Left renal pelvis (tissue), 4 donors: ENCODE measurements at places on chromosomes 7 and 10. TPM values are rescaled to one million over a fixed set of nuclear protein-coding genes. Genes with fewer than 3 reads are reported as not detected.

The SPACDR gene
- 1.4 TPM for polyA plus RNA-seq

The LIPF gene
- polyA plus RNA-seq = not detected

The UTF1 gene
- polyA plus RNA-seq = not detected

The GPR141 gene
- 0.49 TPM for polyA plus RNA-seq

The SLC18A3 gene
- polyA plus RNA-seq = not detected

The TAS2R41 gene
- not detected for polyA plus RNA-seq

The ZNF32 gene
- polyA plus RNA-seq = 67.6 TPM

The C10orf53 gene
- polyA plus RNA-seq = not detected

The GTF2IRD1 gene
- polyA plus RNA-seq = 35.2 TPM

The CALHM1 gene
- polyA plus RNA-seq = 0.10 TPM

The UPK3B gene
- 1.3 TPM for polyA plus RNA-seq

The HOXA6 gene
- 25.1 TPM for polyA plus RNA-seq

The TUBGCP2 gene
- polyA plus RNA-seq = 49.8 TPM

The NPC1L1 gene
- polyA plus RNA-seq = 0.15 TPM

The C10orf105 gene
- 0.61 TPM for polyA plus RNA-seq

The EPDR1 gene
- polyA plus RNA-seq = 22.2 TPM

The LRRC18 gene
- polyA plus RNA-seq = not detected

The PROSER2 gene
- polyA plus RNA-seq = 4.9 TPM

The TTYH3 gene
- polyA plus RNA-seq = 129 TPM

The PTF1A gene
- polyA plus RNA-seq = 0.34 TPM

The ZNF425 gene
- polyA plus RNA-seq = 7.6 TPM

The SFTPA2 gene
- 0.34 TPM for polyA plus RNA-seq

The SERPINE1 gene
- 0.92 TPM for polyA plus RNA-seq

The ITGB8 gene
- 47.6 TPM for polyA plus RNA-seq

The ASB4 gene
- not detected for polyA plus RNA-seq

The RTKN2 gene
- polyA plus RNA-seq = 14.2 TPM

The PTER gene
- polyA plus RNA-seq = 3.6 TPM

The SPDYE3 gene
- polyA plus RNA-seq = 8.9 TPM

The MYH16 gene
- 0.50 TPM for polyA plus RNA-seq
